NCI-H2081 (cell line): ENCODE measurements at places on chromosomes 3 and 15.
A peak's percentile ranks its signal among the peaks of the same experiment; 100 is the strongest.

GRCh38 chr15:88535100-88535499, 11.4 kb downstream of the DET1 start:
- no peak for DNase-seq

DNA sequence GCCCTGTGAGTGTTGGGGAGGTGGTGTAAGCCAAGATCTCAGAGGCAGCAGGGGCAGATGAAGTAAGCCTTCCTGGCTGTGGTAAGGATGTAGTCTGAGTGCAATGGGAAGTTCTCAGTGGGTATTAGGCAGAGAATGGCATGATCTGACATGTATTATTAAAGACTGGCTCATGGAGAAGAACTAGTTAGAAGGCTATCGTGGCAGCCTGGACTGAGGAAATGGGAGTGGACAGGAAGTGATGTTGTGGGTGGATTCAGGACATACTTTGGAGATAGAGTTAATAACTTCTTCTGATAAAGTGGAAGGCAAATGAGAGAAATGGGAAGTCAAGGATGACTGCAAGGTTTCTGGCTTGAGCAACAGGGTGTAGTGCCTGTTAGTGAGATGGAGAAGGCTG, 250.9 kb upstream of the CFAP20DC start:
- DNase-seq, result no peak

DNA sequence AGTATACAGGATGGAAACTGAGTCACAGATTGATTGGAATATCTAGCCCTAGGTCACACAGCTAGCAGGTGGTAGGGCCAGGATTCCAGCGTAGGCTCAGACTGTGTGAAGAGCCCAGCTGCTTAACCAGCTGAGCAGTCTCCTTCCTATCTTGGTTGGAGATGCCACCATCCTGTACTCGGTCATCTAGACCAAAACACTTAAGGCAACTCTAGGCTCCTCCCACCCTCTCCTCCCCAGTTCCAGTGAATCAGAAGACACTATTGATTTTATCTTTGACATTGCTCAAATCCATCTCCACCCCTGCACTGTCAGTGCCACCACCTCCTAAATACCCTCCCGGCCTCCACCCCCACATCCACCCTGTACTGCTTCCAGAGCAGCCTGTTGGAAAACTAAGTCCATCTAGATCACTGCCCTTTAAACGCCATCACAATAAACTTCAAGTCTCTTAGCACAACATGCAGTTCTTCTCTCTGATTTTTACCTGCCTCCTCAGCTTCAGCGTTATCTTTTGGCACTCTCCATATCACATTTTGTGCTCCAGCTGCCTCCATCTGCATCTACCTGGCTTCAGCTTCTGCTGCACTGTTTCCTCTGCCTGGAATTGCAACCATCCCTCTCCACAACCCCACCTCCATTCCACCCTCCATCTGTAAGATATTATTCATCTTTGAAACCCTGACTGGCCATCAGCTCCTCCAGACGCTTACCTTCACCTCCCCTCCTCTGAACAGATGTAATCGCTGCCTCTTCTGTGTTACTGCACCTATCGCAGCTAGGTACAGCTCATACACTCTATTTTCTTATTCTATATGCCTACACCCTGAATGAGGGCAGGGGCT, 86.8 kb upstream of the ACP3 start:
- no peak for DNase-seq

- DNase-seq, result no peak
Measured at GRCh38 chr3:108495717-108496116, 14.7 kb downstream of the MYH15 start.

DNA sequence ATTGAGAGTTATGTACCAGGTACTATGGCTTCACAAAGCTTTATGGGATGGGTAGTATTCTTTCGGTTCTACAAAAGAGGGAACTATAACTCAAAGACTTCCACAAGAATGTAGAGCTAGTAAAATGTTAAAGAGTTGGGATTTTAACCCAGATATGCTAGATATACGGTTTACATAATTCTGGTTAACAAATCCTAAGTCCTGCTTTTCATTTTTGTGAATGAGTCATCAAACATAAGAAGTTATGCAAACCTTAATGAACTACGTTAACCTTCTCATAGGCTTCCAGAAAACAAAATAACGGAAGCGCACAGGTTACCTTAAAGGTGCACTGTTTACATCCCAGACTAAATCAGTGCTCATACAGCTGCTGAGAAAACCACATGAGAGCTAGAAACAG, 1049.3 kb downstream of the MCTP2 start:
- no peak for DNase-seq

- no peak for DNase-seq
Measured at GRCh38 chr3:79268422-79268821, 499.4 kb downstream of the ROBO1 start.

DNA sequence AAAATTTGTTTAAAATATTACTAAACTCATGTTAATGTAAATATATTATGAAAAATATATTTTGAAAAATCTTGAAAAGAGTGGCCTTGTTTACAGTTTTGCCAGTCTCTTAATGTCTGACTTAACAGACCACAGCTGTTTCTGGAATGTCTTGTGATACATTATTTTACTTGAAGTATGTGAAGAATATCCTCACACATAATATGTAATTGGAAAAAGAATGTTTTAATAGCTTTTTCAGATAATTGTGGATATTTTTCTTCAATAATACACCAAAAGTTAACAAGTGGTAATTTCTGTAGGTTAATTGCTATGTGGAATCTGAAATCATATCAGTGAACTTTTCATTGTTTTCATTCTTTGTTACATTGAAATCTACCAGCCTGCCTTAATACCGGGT, 101.3 kb downstream of the UBE2E2 start:
- no peak for DNase-seq

- DNase-seq, result no peak
Measured at GRCh38 chr3:67535006-67535405, 119.4 kb downstream of the SUCLG2 start.

- DNase-seq, result no peak
Measured at GRCh38 chr15:79724312-79724711, 172.5 kb downstream of the MTHFS start.

DNA sequence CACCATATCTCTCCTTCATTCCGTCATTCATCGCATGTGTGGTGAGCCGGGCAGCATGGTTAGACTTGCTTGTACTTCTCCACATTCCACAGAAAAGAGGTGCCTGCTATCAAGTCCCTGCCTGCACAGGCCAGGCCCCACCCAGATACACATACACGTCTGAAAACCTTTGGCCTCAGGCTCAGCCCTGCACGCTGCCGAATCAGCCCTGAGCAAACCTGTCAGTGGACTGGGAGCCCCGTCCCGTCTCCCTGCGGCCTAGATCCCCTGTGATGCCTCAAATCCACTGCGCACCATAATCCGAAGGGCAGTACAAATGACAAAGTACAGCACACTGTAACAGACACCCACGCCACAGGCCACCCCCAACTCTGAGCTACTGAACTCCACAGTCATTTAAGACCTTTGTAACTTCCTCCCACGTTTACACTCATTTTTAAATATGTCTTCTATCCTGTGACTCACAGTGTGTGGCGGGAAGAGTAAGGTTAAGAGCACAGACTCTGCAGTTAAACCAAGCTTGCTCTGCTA, 67.1 kb downstream of the MB21D2 start:
- no peak for DNase-seq

DNA sequence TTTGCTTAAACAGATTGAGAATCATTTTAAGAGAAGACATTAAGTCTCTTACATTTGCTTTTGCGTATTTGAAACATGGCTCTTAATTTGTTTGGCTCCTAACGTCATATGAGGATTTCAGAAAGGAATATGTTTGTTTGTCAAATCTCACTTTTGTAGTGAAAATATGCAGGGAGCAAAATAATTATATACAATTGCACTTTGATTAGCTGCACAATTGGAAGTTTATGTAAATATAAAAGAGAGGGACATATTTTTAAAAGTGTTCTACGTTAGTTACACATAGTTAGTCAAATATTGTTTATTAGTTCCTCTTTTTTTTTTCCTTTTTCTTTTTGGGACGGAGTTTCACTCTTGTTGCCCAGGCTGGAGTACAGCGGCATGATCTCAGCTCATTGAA, 42.7 kb upstream of the GOLIM4 start:
- DNase-seq, result no peak

GRCh38 chr15:36897834-36898233, 202.5 kb downstream of the MEIS2 start:
- no peak for DNase-seq

DNA sequence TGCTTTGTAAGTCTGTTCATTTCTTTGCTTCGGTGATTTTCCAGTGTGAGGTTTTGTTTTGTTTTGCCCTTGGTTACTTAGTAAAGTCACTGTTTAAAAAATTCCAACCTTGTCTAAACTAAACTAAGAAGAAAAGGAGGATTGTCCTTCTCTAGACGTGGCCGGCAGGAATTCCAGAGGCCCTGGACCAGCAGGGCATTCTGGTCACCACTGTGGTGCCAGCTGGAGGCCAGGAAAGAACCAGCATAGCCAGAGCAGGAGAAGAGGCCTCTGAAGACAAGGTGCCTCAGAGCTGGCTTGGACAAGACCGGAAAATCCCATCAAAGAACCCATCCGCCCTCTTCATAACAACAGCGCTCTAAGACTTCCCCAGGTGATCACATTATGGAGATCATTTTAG, 8.2 kb downstream of the PLOD2 start:
- no peak for DNase-seq

- DNase-seq, result peak; percentile 63
Measured at GRCh38 chr15:52790169-52790708, at the start of gene ONECUT1. ONECUT1 (minus strand) TSS chr15:52790336; CDS start chr15:52789884, 452 bp downstream.

DNA sequence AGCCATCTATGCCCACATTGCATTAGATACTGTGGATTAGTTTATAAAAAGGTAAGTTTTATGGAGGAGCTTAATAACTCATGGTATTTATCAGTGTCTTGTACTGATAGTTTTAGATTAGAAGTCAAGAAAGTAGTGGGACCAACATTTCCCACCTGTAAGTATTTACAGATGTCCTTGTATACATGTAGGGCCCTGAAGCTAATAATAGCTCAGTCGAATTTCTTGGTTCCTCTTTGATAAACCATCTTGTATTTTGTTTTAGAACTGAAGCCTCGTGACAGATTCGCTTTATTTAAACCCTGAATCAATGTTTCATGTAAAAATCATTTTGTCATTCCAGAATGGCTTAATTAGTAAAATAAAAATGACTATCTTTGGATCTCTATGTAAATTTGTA, 73.4 kb downstream of the CRYBG3 start:
- DNase-seq, result no peak

GRCh38 chr15:31485911-31486461, 159.4 kb downstream of the KLF13 start:
- DNase-seq, result no peak
